NCI-H2081 (cell line): ENCODE measurements at places on chromosomes 16 and 17.

- DNase-seq: no peak
Measured at GRCh38 chr17:50920891-50921586, 54.9 kb upstream of the TOB1 start.

- no peak for DNase-seq
Measured at GRCh38 chr17:57266902-57267311, 10.6 kb downstream of the MSI2 start.

- DNase-seq: peak; percentile 28
Measured at GRCh38 chr16:84266451-84266850, 26.6 kb upstream of the KCNG4 start.

DNA sequence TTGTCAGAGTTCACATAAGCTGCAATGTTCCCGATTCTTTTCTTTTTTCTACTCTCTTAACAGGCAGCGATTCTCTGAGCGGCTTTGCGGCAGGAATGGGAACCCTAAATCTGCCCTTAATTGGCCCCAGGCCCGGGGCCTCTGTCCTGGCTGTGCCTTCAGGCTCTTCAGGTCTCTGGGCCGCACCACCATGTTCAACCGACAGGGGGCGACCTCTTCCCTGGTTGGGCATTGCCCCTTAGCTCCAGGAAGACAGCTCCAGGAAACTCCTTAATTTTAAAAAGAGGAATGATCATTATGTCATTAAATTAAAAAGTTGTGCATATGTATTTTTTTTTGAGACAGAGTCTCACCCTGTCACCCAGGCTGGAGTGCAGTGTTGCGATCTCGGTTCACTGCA lies 20.3 kb downstream of the CACNG5 start:
- DNase-seq: no peak

DNA sequence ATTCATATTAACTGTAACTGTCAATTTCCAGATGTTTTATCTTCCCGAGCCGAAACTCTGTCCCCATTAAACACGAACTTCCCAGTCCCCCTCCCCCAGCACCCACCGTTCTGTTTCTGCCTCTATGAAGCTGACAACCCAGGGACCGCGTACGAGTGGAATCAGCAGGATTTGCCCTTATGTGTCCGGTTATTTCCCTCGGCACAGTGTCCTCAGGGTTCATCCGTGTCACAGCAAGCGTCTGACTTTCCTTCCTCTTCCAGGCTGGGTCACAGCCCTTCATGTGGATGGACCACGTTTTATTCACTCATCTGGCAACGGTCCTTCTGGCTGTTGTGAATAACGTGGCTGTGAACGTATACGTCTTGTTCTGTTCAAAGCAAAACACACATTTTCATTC lies 31.3 kb downstream of the METRNL start:
- no peak for DNase-seq

GRCh38 chr16:83835586-83836566 lies 28.1 kb downstream of the HSBP1 start:
- no peak for DNase-seq

DNA sequence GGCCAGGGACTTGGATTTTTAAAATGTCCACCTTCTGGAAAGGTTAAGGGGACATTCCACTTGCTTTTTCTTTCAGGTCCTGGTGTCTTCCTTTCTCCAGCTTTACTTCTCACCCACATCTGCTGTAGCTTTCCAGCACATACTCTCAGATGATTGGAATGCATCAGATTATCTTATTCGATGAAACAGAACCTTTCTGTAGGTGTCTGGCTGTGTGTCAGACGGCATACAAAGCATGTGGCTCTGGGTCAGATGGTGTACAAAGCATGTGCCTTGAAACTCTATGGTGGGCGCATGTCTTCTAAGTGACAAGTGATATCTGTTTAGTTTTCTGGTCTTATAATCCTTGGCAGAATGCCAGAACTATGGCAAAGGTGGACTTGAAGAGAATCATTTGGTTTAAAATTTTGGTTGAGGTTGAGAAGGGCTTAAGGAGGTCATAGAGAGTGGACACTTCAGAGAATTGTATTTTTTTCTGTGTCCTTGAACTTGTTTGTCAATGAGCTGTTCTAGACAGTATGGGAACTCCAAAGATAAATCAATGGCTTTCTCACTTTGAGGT lies 125.3 kb downstream of the FTO start:
- DNase-seq: no peak

- DNase-seq: no peak
Measured at GRCh38 chr16:14963281-14964173, 11.3 kb upstream of the PDXDC1 start.

DNA sequence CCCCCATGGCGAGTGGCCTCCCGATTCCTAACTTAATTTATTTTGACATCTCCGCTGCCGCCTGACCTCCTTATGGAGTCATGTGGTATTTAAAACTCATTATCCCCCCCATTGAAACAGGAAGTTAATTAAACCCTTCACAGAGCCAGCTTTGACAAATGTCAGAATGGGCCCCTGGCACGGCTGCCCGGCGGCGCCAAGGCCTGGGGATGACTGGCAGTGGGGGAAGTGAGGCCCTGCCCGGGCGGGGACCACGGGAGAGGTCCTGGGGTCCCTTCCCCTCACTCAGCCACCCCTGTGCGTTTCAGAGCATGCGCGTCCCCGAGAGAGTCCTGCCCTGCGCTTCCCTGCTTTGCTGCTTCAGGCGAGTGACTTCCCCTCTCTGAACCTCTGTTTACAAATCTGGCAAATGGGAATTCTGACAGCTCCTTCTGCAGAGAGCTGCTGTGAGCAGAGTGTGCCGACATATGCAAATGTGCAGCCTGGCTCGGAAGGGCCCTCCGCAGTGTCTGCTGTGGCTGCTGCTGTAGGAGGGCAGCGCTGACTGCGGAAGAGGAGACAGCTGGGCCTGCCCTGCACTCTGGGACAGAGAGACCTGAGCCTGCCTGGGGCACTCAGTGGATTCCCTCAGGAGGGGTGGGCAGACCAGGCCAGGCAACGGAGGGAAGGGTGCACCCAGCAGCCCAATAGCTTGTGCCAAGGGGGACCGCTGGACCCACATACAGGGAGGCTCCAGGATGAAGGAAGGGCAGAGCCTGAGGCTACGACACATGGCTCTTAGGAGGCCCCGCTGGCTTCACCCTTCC lies 4.4 kb upstream of the ZFPM1 start:
- DNase-seq: peak; percentile 18

GRCh38 chr17:77111934-77112296 lies 28.9 kb upstream of the SEC14L1 start:
- no peak for DNase-seq

GRCh38 chr16:78473031-78473699 lies 373.7 kb downstream of the WWOX start:
- DNase-seq: no peak
